ENCODE measurements at places on chromosomes 12 and 14.

DNA sequence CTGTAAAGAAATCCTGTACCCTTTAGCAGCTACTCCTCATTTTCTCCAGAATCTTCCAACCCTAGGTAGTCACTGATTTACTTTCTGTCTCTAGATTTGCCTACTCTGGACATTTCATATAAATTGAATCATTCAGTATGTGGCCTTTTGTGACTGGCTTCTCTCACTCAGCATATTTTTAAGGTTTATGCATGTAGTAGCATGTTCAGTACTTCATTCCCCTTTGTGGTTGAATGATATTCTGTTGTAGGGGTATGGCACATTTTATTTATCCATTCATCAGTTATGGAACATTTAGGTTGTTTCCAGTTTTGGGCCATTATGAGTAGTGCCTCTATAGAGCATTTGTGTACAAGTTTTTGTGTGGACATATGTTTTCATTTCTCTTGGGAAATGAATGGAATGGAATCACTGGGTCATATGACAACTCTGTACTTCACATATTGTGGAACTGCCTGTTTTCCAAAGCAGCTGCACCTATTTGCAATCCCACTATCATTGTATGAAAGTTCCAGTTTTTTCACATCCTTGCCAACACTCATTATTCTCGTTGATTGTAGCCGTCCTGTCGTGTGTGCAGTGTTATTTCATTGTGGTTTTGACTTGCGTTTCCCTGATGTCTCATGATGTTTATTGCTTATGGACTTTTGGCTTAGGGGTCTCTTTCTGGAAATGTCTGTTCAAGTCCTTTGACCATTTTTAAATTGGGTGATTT is 57.2 kb downstream of the ATF7IP start:
- DNase-seq, result no peak

DNA sequence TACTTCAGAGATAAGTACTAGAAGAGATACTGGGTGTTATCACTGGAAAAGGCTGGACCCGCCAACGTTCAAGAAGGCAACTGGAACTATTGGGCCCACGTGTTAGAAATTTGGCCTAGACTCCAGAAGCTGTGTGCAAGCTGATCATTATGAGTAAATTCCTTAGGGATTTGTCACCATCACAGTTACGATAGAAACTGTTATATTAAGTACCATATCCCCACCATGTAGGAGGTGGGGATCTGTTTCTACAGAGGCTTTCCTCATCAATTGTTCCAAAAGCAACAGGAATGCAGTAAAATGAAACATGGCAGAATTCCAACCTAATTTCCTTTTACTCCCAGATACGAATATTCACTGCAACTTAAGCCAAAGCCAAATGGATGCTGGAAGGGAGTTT is 170.7 kb downstream of the NOVA1 start:
- DNase-seq, result peak; percentile 27

DNA sequence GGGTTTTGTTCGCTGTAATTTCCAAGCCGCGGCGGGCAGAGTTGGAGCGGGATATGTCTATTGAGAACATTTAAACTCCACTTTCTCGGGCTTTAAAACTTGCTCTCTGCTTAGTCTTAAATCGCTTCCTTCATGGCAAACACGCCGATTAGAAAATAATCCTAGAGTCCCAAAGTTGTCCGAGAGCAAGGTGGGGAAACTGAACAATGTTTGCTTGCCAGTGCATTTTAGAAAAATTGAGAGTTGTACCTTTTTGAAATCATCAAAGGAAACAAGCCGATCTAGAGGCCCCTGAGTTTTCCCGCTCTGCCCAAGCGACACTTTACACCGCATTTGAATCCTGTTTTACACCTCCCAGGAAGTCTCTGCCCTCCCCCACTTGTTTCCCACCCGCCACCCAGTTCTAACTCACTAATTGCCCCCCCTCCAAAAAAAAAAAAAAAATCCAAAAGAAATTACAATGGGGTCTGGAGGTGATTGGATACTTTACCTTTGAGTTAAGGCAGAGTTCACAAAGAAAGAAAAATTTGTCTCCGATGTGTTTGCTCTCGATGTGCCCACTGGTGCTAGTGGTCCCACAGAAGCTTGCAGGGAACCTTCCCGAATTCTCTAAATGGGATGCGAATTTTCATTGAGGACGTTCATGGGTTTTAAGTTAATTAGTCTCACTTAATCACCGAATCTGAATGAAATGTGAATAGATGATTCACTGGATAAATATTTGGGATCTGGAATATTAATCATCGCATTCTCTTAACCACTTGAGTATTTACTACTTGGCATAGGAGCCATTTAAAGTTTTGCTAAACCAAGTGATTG is 2.3 kb downstream of the HMGA2 start:
- DNase-seq, result no peak

- DNase-seq, result no peak
Measured at GRCh38 chr14:20560961-20561360, at the start of gene RNASE9. Gene RNASE9 (minus strand): TSS chr14:20561047.

DNA sequence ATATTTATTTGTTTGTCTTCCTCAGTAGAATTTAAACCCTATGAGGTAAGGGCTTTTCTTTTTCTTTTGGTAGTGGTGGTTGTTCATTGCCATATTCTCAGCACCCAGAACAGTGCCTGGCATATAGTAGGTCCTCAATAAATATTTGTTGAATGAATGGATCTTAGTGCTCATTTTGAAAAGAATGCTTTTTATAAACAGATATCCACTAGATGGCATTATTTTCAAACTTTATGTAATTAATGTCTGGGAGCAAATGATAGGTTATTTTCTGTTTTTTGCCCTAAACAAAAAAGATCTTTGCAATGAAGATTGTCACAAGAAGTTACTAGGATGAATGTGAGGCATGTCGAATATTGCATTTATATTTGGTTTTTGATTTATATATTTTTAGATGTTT is 64.1 kb downstream of the RAD51B start:
- DNase-seq, result no peak

DNA sequence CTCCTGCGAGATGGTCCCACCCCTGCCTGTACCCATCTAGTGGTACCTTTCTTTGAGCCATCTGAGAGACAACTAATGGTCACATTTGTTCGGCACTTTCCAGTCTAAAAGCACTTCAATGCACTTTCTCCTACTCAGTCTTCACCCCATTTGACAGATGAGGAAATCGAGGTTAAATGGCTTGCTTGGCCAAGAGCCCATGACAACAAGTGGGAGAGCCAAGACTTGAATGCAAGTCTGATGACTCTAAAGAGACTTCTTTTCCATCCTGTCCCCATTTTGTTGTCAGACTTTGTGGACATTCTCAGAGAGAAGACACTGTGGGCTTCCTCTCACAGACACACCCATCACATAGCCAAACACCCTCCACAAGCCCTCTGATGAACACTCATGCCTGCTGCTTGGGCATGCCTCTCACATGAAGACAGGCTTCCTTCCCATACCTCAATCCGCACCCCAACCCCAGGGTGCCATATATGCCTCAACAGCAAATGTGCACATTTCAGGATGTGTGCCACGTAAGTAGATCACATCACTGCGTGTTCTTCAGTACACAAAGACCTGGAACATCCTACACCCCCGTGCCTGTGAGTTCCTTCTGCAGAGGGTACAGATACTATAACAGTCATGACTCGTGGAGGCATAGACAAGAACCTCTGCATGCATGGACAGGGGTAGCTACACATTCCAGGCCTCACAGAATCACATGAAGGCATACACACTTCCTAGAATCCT is 805 bp downstream of the MYH7 start:
- no peak for DNase-seq

- no peak for DNase-seq
Measured at GRCh38 chr14:67679006-67679405, 4.6 kb upstream of the VTI1B start.

- DNase-seq, result no peak
Measured at GRCh38 chr12:113860950-113861349, 105.2 kb downstream of the RBM19 start.

- DNase-seq, result peak; percentile 90
Measured at GRCh38 chr14:74620497-74620921, 8.5 kb upstream of the LTBP2 start.
